Vagina (tissue), 2 donors: ENCODE measurements at places on chromosomes 13 and 19.

GRCh38 chr13:46401432-46401831 lies 14.4 kb upstream of the RUBCNL start:
- no peak for DNase-seq

GRCh38 chr19:45768655-45768983 lies 433 bp downstream of the SIX5 start:
- no peak for DNase-seq

DNA sequence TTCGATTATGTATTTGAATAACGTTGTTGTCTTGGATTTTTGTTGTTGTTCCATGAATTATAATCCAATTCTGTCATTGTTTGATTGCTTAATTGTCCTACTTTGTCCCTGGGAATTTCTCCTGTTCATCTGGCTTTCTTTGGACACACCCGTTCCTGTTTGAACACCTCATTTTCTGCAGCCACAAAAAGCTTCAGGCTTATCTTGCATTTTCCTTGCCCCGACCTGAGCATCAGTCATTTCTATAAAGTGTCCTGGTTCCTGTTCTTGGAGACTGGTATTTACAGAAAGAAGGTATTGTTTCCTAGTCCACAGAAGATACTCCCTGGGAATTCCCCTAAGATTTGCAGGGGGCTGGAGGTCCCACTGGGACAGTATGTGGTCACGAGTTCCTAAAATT lies 731.8 kb upstream of the ARGLU1 start:
- no peak for DNase-seq

GRCh38 chr13:27276188-27276587 lies 5.6 kb downstream of the RASL11A start:
- no peak for DNase-seq

DNA sequence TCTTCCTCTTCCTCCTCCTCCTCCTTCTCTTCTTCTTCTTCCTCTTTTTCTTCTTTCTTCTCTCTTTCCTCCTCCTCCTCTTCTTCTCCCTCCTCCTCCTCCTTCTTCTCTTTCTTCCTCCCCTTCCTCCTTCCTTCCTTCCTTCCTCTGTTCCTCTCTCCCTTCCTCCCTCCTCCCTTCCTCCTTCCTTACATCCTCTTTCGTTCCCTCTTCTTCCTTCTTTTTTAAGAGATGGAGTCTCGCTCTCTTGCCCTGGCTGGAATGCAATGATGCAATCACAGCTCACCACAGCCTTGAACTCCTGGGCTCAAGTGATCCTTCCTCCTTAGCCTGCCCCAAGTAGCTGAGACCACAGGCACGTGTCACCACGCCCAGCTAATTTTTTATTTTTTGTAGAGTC lies 13.2 kb downstream of the EHD2 start:
- DNase-seq: no peak

GRCh38 chr13:104592545-104593250 lies 1526.5 kb upstream of the SLC10A2 start:
- no peak for DNase-seq

DNA sequence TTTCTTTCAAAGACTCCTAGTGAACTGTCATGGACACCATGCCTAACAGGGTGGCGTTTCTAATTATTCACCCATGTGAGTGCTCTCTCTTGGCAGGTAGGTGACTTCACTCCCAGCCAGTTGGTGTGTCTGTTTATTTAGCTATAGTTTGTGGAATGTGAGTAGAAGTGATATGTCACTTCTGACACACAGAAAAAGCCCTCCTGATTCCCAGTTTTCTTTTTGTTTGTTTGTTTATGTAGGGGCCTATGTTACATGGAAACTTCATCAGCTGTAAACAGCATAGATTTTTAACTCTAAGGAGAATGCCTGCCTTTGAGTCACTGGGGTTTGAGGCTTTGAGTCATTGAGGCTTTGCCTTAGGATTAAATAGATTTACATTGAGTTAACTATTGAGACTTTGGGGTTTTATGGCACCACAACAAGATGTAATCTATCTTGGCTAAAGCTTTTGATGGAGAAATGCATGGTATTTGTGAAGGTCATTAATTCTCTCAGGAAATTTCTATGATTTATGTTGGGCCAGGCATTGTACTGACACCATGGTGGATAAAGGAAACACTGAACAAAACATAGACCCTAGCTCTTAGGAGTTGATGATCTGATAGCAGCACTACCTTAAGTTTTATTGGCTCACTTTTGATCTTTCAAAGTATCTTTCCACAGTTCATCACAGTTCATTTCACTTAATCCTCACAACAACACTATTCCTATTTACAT lies 45.3 kb downstream of the UFM1 start:
- no peak for DNase-seq

DNA sequence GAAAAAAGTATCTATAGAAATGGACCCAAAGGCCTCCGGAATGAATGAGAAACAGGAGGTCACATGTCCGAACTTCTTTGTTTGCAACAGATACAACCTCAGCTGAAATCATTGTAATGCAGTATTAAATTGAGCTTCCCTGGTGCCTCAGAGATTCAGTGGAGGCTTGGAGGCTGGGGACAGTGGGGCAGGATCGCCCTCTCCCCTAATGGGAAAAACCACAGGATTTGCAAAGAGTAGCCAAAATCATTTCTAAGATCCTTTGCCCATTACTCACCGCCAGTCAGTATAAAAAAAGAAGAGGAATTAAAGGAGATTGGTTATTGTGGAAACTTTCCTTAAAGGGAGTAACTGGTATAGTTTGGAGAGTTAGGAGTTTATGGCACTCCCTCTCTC lies 30.4 kb upstream of the IRS2 start:
- DNase-seq: no peak
